ENCODE measurements at places on chromosomes 13 and 19.

GRCh38 chr19:12828494-12828893 is 5.9 kb downstream of the RTBDN start:
- DNase-seq = peak; percentile 92

GRCh38 chr19:5048727-5049553 is 80.0 kb downstream of the KDM4B start:
- peak; percentile 21 for DNase-seq

DNA sequence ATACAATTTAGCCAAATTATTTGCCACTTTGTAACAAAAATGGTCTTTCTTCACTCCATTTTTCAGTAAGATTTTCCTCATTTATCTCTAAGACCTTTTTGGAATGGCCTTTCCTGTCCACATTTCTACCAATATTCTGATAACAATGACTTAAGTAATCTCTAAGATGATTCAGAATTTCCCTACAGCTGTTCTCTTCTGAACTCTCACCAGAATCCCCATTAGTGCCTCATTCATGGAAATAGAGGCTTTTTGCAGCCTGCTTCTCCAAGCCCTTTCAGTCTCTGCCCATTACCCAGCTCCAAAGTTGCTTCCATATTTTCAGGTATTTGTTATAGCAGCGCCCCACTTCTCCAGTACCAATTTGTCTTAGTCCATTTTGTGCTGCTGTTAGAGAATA is 867.0 kb downstream of the GPC5 start:
- no peak for DNase-seq

DNA sequence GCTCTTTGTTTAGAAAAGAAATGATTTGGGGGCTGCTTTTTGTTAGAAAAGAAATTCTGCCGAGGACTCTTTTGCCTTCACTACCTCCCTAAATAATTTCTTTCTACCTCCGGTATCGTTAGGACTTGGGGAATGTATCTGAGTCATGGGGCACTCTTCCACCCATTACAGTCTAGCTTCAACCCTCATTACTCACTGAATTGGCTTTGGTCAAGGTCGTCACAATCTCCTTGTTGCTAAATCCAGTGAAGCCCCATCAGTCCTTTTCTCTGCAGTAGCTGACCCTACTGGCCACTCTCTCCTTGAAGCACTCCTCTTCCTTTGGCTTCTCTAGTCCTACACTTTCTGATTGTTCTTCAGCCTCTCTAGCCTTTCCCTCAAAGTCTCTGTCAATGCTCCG is 34.0 kb downstream of the WDR87 start:
- no peak for DNase-seq

- peak; percentile 93 for DNase-seq
These were observed 11.6 kb upstream of the JUND start for GRCh38 chr19:18292810-18293641.

DNA sequence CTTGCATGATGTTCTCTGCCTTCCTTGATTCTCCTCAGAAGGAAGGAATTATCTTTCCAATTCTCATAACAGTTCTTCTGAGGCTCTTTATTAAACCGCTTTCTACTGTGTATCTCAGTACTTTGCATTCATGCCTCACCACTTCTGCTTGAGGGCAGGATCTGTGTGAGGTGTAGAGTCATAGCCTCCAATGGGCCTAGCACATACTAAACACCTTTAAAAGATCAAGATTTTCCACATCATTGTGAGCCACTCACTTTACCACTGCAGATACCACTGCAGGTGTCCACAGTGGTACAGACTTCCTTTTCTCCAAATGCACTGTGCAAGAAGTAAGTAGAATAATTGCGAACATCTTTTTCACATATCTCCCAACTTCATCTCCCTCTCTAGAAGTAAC is 76.7 kb downstream of the NDFIP2 start:
- DNase-seq = no peak

Measured in NCI-H69 (cell line).